ENCODE measurements at places on chromosomes 2 and 18.
A peak's percentile ranks its signal among the peaks of the same experiment; 100 is the strongest.

GRCh38 chr2:201057715-201058248, 13.7 kb downstream of the HYCC2 start:
- no peak for DNase-seq

GRCh38 chr2:213787869-213788268, 503.6 kb downstream of the SPAG16 start:
- DNase-seq = no peak

- DNase-seq = no peak
These were observed 40.0 kb upstream of the RNU4ATAC start for GRCh38 chr2:121490584-121491133.

- no peak for DNase-seq
These were observed 254.3 kb downstream of the SOX11 start for GRCh38 chr2:5946225-5947115.

DNA sequence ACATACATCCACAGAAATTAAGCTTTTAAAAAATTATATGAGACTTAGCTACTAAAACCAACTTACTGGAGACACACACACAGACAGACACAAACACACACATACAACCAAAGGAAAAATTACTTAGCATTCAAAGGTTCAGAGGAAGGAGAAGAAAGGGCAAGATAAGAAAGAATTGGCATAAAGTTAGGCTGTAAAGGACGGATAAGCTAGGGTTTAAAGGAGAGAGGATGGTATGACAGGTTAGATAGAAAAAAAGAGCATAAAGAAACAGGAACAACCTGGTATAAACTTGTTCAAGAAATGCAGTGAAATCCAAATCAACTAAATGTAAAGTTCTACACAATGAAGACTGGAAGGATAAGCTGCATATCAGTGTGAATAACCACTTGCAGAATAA, 73.4 kb downstream of the SLC66A3 start:
- no peak for DNase-seq

- no peak for DNase-seq
These were observed 1.7 kb upstream of the VAMP5 start for GRCh38 chr2:85582492-85582891.

- DNase-seq = no peak
These were observed 571.7 kb upstream of the FANCL start for GRCh38 chr2:58812771-58813344.

DNA sequence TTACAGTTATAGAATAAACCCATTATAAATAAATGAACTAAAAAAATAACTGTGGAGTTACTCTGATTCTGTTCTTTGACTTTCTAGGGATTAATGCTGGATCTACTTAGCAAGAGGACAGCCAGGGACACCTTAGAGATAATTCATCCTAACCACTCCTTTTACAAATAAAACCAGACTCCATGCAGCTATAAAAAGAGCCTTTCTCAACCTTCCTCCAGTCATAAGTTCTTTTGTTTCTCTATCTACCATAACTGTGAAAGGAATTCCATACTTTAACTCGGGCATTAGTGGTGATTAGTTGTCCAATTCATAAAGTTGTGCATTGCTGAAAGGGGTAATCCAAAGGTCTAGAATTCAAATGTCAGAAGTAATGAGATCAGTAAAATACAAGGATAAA, 682.4 kb downstream of the DPP10 start:
- no peak for DNase-seq

DNA sequence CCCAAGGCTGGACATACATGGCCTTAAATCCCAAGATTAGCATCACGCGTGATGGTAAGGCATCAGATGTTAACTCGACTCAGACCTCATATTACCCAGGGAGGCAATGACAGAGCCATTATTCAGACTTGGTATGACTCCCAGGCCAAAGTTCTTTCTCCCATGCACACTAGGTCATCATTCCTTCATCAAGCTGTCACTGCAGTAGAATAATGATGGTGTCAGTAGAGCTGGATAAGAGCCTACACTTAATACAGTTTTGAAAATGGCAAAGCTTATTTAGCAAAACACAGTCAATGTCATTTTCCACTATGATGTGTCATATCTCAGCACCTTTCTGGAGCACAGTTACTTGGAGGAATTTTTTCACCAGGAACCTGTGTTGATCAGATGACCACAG, 663.3 kb downstream of the SUCLG1 start:
- DNase-seq = no peak

DNA sequence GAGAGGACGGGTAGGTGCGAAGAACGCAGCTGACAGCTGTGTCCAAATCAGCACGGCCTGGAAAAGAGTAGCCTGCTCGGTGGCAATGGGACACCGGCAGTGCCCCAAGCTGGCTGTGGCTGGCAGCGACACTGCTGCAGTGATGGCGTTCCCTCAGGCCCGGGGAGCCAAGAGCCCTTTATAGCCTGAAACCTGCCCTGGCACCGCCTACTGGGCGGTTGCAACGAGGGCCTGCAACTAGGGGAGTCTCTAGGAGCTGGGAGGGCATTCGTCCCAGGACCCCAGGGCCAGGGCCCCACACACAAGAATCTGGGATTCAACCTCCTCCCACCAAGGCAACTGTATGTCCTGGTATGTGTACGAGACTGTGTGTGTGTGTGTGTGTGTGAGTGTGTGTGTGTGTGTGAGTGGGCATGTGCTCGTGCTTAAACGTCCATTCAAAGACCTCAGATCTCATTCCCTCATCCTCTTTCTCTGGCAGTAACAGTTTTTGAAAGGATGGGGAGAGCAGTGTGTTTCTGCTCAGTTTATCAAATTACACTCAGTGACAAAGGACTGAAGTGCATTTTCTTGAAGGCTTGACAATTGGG, 6.8 kb upstream of the CYP26B1 start:
- no peak for DNase-seq

DNA sequence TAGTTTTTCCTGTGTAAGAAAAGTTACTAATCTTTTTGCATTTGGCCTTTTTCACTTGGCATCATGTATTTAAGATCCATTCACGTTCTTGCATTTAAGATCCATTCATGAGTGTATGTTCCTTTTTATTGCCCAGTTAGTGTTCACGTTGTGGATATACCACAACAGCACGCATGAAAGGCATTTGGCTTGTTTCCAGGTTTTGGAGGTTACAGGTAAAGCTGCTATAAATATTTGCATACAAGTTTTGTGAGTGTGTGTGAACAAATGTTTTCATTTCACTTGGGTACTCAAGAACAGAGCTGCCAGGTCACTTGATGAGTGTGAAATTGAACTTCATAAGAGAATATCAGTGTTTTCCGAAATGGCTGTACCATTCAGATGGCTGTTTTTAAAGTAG, 121.2 kb downstream of the CCBE1 start:
- DNase-seq = peak; percentile 33

- no peak for DNase-seq
These were observed 346.9 kb downstream of the MEIS1 start for GRCh38 chr2:66781804-66782203.

- DNase-seq = no peak
These were observed at the start of gene PER2 for GRCh38 chr2:238287737-238288649. Gene PER2, minus strand, starts transcription at chr2:238288610. Its CDS starts 10,674 bp downstream, at chr2:238277936.

Data from NCI-H1048 (cell line).